T-cell (primary cell): ENCODE measurements at places on chromosomes 4 and X.
A peak's percentile ranks its signal among the peaks of the same experiment; 100 is the strongest.

GRCh38 chr4:8699479-8700145 lies 107.0 kb downstream of the CPZ start:
- DNase-seq: no peak
- H3K27ac ChIP-seq: no peak overlapping the region
- H3K4me1 ChIP-seq: no peaks in the 10 kb centered on the region
- no peak overlapping the region for H3K4me3 ChIP-seq

- no peak overlapping the region for H3K27ac ChIP-seq
- H3K27me3 ChIP-seq: no peaks in the 10 kb centered on the region
- no peak for DNase-seq
- no peaks in the 10 kb centered on the region for H3K36me3 ChIP-seq
- no peak overlapping the region for H3K4me3 ChIP-seq
Observed at GRCh38 chr4:141311246-141312204, 90.8 kb downstream of the ZNF330 start.

- DNase-seq: no peak
- no peaks in the 10 kb centered on the region for H3K36me3 ChIP-seq
- H3K27ac ChIP-seq: no peak overlapping the region
- no peaks in the 10 kb centered on the region for H3K27me3 ChIP-seq
- no peaks in the 10 kb centered on the region for H3K4me1 ChIP-seq
Observed at GRCh38 chrX:23482561-23482960, 147.9 kb downstream of the PTCHD1 start.

- no peak for DNase-seq
- H3K27ac ChIP-seq: peak overlapping the region; percentile 80
- peaks cover 13% of the 10 kb centered on the region for H3K4me1 ChIP-seq
- no peak overlapping the region for H3K4me3 ChIP-seq
- H3K27me3 ChIP-seq: no peaks in the 10 kb centered on the region
Observed at GRCh38 chrX:136711147-136711546, 63.2 kb downstream of the CD40LG start.

DNA sequence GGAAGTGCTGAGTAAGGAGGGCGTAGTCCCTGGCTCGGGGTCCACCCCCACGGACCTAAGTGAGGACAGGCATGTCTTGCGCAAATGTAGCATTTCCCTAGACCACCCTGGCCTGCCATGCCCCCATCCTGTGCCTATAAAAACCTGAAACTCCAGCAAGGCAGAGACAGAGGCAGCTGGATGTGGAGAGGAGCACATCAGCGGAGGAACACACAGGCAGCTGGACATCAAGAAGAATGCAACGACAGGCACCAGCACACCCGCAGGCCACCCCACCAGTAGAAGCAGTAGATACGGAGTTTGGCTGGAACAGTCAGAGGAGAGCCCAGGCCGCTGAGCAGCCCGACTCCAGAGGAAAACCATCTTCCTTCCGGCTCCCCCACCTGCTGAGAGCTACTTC lies 345.9 kb downstream of the FSTL5 start:
- no peaks in the 10 kb centered on the region for H3K36me3 ChIP-seq
- no peaks in the 10 kb centered on the region for H3K27me3 ChIP-seq
- no peak for DNase-seq
- no peak overlapping the region for H3K4me3 ChIP-seq
- no peak overlapping the region for H3K27ac ChIP-seq

- H3K4me1 ChIP-seq: no peaks in the 10 kb centered on the region
- no peaks in the 10 kb centered on the region for H3K36me3 ChIP-seq
- H3K27me3 ChIP-seq: no peaks in the 10 kb centered on the region
- no peak for DNase-seq
Observed at GRCh38 chrX:18465051-18465450, 39.6 kb downstream of the CDKL5 start.

DNA sequence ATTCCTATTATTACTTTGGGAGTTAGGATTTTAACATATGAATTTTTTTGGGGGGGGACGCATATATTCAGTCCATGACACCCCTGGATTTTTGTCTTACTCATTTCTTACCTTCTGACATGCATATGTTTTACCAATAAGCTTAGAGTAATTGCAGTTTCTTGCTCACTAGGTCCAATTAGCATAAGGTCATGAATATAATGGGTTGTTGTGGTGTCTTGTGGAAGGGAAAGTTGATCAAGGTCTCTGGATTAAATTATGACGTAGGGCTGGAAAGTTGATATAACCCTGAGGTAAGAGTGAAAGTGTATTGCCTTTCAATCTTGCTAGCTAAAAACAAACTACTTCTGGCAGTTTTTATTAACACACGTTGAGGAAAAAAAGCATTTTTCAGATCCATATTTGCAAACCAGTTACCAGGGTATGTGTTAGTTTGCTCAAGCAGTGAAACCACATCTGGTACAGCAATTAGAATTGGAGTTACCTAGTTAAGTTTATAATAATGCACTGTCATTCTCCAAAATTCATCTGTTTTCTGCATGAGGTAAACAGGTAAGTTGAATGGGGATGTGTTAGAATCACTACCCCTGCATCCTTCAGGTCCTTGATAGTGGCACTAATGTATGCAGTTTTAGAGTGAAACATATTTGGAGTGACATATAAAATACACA lies 32.0 kb downstream of the STIM2 start:
- H3K4me3 ChIP-seq: no peak overlapping the region

GRCh38 chr4:125338814-125339213 lies 24.1 kb downstream of the FAT4 start:
- no peaks in the 10 kb centered on the region for H3K4me1 ChIP-seq
- no peak overlapping the region for H3K27ac ChIP-seq
- no peaks in the 10 kb centered on the region for H3K27me3 ChIP-seq
- H3K4me3 ChIP-seq: no peak overlapping the region

DNA sequence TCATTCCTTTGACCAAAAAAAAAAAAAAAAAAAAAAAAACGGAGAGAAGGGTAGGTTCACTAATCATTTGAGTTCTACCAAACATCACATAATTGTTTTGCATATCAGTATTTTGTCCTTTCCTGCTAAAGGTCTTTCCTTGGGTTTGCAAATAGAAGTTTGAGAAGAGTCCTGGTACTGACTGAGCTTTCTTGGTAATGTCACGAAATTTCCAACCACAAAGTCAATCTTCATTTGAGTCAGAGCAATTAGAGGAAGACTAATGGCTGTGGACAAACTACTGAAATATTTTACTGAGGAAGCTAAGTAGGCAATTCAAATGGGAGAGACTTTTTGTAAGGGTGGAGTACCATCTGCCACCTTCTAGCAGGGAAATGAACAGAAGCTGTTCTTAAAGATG lies 21.7 kb upstream of the CD40LG start:
- H3K4me3 ChIP-seq: no peak overlapping the region
- H3K36me3 ChIP-seq: no peaks in the 10 kb centered on the region
- DNase-seq: no peak
- H3K4me1 ChIP-seq: peaks cover 37% of the 10 kb centered on the region

DNA sequence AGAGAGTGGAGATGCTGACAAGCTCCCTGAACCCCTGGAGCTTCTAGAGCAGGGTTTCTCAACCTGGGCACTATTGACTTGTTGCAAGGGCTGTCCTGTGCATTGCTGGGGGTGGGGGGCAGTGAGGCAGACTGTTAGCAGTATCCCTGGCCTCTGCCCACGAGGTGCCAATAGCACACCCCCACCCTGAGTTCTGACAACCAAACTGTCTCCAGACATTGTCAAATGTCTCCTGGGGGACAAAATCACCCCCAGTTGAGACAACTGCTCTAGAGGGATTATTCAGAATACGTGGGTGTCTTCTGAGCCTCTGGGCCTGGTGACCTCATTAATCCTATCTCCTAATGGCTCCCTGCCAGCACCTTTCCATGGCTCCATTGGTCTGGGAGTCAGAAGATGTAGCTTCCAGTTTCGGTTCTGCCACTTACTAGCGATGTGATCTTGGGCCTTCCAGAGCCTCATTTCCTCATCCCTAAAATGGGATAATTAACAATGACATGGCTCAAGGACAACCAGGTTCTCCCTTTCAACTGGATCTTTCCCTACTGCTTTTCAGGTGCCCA lies 17.6 kb upstream of the PJA1 start:
- no peaks in the 10 kb centered on the region for H3K4me1 ChIP-seq
- H3K36me3 ChIP-seq: no peaks in the 10 kb centered on the region
- H3K4me3 ChIP-seq: no peak overlapping the region

- H3K4me1 ChIP-seq: no peaks in the 10 kb centered on the region
- H3K4me3 ChIP-seq: no peak overlapping the region
- no peak for DNase-seq
- peaks cover 4% of the 10 kb centered on the region for H3K27me3 ChIP-seq
- no peak overlapping the region for H3K27ac ChIP-seq
- H3K36me3 ChIP-seq: no peaks in the 10 kb centered on the region
Observed at GRCh38 chr4:3760841-3761240, 5.3 kb upstream of the ADRA2C start.

- no peak overlapping the region for H3K27ac ChIP-seq
- H3K4me1 ChIP-seq: no peaks in the 10 kb centered on the region
- DNase-seq: no peak
- no peaks in the 10 kb centered on the region for H3K27me3 ChIP-seq
- no peaks in the 10 kb centered on the region for H3K36me3 ChIP-seq
Observed at GRCh38 chr4:60314416-60314815, 885.7 kb upstream of the ADGRL3 start.

GRCh38 chr4:151694961-151695720 lies 65.7 kb downstream of the GATB start:
- H3K4me1 ChIP-seq: no peaks in the 10 kb centered on the region
- H3K27me3 ChIP-seq: no peaks in the 10 kb centered on the region
- no peak overlapping the region for H3K27ac ChIP-seq
- no peak overlapping the region for H3K4me3 ChIP-seq
- H3K36me3 ChIP-seq: peaks cover 2% of the 10 kb centered on the region
- no peak for DNase-seq

DNA sequence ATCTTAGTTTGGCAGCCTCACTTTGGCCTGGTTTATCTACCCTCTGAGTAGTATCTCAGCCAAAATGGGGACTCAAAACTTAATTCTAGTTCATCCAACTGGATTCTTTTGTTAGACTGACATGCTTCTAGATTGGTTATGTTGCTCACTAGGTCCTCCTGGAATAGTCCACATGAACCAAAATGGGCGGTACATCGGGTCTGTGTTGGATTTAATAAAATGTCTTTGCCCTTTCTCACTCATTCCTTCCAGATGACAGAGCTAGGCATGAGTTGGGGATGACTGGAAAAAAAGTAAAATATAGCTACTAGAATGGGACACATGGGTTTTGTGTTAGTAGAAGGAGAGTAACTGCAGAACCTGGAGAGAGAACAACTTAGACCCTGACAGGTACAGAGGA lies 247.9 kb downstream of the CCSER1 start:
- no peaks in the 10 kb centered on the region for H3K4me1 ChIP-seq
- no peaks in the 10 kb centered on the region for H3K36me3 ChIP-seq
- H3K27me3 ChIP-seq: no peaks in the 10 kb centered on the region
- H3K4me3 ChIP-seq: no peak overlapping the region
- DNase-seq: no peak
- no peak overlapping the region for H3K27ac ChIP-seq

DNA sequence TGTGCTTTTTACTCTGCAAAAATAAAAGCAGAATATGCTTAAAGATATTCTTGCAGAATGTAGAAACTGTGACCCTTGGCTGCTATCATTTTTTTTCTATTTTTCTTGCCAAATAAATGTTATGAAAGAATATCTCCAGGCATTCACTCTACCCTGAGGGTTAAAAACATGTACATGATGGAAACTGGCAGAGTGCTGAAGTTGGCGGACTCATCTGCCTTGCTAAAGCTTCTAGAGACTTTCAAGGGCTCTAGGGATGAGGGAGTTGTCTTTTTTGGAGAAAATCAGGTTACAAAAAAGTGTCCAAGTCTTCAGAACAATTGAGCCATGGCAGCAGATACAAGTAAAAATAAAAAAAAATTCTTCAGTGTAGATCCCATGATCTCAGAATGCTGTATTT lies 40.5 kb upstream of the NRK start:
- no peaks in the 10 kb centered on the region for H3K36me3 ChIP-seq
- no peaks in the 10 kb centered on the region for H3K4me1 ChIP-seq
- no peak overlapping the region for H3K4me3 ChIP-seq
- H3K27me3 ChIP-seq: no peaks in the 10 kb centered on the region

DNA sequence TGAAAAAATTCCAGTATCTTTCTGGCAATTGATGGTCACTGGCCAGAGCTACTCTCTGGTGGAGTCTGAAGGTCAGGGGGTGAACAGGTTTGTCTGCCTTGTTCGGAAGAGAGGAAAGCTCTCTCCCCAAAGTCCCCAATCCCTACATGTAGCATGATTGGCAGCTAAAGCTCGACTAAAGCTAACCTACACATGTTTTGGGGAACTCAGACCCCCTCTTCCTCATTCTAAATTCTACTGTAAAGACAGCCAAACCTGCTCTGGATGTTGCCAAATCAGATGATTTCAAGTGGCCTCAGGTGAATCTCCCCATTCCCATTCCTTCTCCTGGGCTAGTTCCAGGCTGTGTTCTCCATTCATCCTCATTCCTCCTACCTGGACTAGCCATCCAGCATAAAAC lies 84.1 kb downstream of the MSN start:
- DNase-seq: no peak
- no peaks in the 10 kb centered on the region for H3K27me3 ChIP-seq
- H3K4me3 ChIP-seq: no peak overlapping the region
- H3K27ac ChIP-seq: peak overlapping the region; percentile 10
- peaks cover 24% of the 10 kb centered on the region for H3K4me1 ChIP-seq

- no peak for DNase-seq
- H3K27ac ChIP-seq: no peak overlapping the region
- no peaks in the 10 kb centered on the region for H3K36me3 ChIP-seq
- peaks cover 2% of the 10 kb centered on the region for H3K27me3 ChIP-seq
- H3K4me1 ChIP-seq: no peaks in the 10 kb centered on the region
Observed at GRCh38 chrX:72313707-72314641, 8.3 kb upstream of the CITED1 start.

DNA sequence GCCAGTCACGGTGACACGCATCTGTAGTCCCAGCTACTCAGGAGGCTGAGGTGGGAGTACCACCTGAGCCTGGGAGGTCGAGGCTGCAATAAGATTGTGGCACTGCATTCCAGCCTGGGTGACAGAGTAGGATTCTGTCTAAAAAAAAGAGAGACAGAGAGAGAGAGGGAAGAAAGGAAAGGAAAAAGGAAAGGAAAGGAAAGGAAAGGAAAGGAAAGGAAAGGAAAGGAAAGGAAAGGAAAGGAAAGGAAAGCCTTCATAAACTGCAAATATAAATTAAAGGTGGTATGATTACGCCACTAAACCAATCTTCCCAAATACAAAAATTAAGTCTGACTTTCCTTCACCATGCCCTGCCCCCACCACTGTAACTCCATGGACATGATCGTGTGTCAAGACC lies 259.3 kb upstream of the GATB start:
- H3K27me3 ChIP-seq: no peaks in the 10 kb centered on the region
- DNase-seq: no peak
- H3K27ac ChIP-seq: no peak overlapping the region
- H3K4me3 ChIP-seq: no peak overlapping the region
- H3K36me3 ChIP-seq: no peaks in the 10 kb centered on the region

- no peak overlapping the region for H3K4me3 ChIP-seq
- H3K27ac ChIP-seq: no peak overlapping the region
- DNase-seq: no peak
- H3K4me1 ChIP-seq: peaks cover 2% of the 10 kb centered on the region
- H3K36me3 ChIP-seq: no peaks in the 10 kb centered on the region
- H3K27me3 ChIP-seq: no peaks in the 10 kb centered on the region
Observed at GRCh38 chrX:148466292-148466691, 34.1 kb upstream of the AFF2 start.
